ENCODE measurements at places on chromosomes 13 and 19.

GRCh38 chr13:40208517-40208916 is 457.9 kb downstream of the FOXO1 start:
- DNase-seq, result no peak

DNA sequence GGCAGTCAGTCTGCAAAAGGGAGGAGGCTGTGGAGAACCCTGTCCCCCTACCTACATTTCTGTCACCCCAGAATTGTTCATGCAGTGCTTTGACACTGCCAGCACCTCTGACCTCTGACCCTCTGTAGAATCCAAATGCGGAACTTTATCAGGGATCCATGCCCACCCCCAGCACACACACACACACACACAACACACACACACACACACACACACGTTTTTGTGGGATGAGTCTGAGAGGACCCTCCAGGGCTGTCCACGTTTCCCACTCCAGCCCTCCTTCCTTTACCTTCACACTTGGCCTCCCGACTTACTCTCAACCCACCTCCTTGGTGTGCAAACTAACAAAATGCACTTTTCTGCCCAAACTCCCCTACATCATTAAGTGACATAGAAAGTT is 42.3 kb upstream of the TSHZ3 start:
- DNase-seq, result no peak

GRCh38 chr19:46670813-46671212 is 9.8 kb upstream of the DACT3 start:
- DNase-seq, result no peak

GRCh38 chr19:50833117-50833801 is at the start of gene KLK15:
TSS of gene KLK15 (minus strand) at chr19:50833574. CDS start at chr19:50831492, 2,082 bp downstream.
- DNase-seq, result no peak

GRCh38 chr13:80939581-80939980 is 598.7 kb upstream of the SPRY2 start:
- no peak for DNase-seq

GRCh38 chr19:4847190-4847973 is 15.9 kb upstream of the TICAM1 start:
- DNase-seq, result no peak

- no peak for DNase-seq
Observed at GRCh38 chr13:61774903-61775302, 359.3 kb upstream of the PCDH20 start.

GRCh38 chr13:73954808-73955207 is 179.4 kb downstream of the KLF12 start:
- DNase-seq, result no peak

DNA sequence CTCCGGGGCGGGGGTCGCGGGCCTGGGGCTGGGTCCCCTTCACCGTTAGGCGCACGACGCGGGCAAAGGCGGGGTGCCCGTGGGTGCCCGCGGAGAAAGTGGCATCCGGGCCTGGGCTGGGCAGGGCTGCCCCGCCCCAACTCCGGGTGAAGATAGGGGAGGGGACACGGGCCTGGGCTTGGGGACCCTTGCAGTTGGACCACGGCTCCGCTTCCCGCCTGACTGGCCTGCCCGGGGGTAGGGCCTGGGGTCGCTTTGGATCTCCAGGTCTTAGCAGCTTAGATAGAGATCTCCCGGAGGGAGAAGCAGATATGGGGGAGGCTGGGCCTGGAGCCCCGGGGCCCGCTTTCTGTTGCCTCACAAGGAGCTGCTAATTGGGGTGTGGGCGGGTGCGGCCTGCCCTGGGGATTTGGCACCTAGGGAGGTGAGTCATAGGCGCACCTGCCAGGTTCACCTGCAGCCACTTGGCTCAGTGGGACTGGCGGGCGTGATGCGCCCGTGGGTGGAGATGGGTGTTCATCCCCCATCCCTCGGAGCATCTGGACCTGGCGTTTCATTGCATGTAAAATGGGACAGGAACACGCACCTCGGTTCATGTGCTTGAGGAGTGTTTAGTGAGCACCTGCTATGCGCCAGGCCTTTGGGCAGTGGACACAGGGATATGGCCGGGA is 585 bp downstream of the MAP1S start:
- DNase-seq, result no peak

- DNase-seq, result no peak
Observed at GRCh38 chr13:44660050-44660449, 83.9 kb upstream of the TSC22D1 start.

GRCh38 chr19:2850256-2850925 is 9.1 kb downstream of the ZNF555 start:
- DNase-seq, result no peak

- no peak for DNase-seq
Observed at GRCh38 chr19:17665058-17665457, 23.1 kb downstream of the UNC13A start.

DNA sequence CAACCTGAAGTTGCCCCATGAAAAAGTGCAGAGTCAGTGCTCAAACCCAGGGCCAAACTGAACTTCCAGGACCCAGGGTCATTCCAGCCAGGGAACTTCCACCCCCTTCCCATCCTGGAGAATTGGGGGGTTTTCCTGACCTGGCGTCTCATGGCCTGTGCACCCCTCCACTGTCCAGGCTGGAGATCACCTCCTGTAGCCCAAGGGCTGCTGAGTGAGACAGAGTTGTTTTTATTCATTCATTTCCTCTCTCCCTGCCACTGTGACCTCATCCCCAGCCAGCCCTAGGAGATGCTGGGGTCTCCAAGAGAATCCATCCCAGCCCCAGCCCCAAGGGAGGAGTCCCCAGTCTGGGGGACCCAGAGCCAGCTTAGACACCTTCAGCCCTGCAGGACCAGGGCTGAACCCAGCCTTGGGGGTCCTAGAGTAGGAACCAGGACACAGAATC is 4.2 kb downstream of the FCHO1 start:
- DNase-seq, result no peak

DNA sequence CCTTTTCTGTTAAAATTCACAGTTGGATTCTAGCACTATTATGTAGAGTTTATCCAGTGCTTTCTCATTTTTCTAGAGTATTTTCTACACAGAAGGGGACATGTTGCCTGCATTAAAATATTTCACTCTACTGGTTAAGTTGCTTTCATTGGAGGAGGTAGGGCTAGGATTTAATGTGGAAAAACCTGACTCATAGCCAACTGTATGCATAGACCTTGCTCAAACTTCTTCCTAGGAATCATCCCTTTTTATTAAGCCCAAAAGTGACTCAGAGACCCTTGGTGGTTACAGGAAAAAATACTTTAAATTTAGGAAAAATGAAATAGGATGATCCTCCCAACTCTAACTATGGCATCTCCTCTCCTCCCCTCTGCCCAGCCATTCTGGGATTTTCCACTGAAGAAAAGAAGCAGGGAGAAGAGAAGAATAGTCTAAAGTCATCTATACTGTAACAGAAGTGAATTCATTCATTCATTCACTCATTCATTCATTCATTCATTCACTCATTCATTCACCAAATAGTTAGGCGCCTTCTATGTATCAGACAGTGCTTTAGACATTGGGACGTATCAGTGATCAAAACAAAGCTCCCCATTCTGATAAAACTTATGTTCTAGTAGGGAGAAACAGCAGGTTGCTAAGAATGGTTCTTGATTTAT is 109.0 kb upstream of the HTR2A start:
- no peak for DNase-seq

DNA sequence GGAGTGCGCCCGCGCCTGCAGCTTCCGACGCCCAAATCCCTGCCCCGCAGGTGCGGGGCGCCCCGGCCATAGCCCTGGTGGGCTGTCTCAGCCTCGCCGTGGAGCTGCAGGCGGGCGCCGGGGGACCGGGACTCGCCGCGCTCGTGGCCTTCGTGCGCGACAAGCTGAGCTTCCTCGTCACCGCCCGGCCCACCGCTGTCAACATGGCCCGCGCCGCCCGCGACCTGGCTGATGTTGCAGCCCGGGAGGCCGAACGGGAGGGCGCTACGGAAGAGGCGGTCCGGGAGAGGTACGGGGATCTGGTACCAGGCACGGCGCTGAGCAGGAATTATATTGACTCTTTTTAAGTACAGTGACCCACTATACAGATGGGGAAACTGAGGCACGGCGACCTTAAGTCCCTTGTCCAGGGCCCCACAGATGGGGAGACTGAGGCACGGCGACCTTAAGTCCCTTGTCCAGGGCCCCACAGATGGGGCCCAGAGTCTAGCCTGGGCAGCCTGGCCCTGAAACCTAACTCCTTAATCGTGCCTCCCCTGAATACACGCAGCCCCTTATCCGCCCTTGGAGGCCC is 586 bp downstream of the MRI1 start:
- DNase-seq, result peak; percentile 20

- peak; percentile 53 for DNase-seq
Observed at GRCh38 chr19:4914736-4915501, 5.6 kb downstream of the UHRF1 start.

GRCh38 chr13:53058065-53058679 is 29.6 kb downstream of the OLFM4 start:
- no peak for DNase-seq
